ENCODE measurements at places on chromosomes 12 and 14. TPM values are rescaled to one million over a fixed set of nuclear protein-coding genes. Genes with fewer than 3 reads are reported as not detected.

GZMB gene
- polyA plus RNA-seq = 78.6 TPM

DNA sequence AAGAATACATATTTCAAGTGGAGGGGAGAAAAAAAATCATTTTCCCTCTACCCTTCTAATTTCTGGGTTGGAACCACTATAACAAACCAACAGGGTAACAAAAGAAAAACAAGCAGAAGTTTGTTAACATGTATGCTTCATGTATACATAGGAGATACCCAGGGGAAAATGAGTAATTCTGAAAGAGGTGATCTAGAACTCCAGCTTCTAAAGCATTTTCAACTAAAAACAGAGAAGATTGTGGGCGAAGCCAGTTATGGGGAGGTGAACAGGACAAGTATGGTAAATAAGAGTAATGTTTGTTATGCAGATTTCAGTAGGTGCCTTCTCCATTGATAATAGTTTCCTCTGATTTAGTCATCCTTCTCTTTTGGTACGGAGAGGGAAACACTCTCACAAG lies 16.7 kb downstream of the FNTB start:
- no peak for DNase-seq

INHBE gene
- polyA plus RNA-seq = not detected

GRCh38 chr12:93583627-93584392 lies 11.3 kb downstream of the SOCS2 start:
- no peak for DNase-seq

DNA sequence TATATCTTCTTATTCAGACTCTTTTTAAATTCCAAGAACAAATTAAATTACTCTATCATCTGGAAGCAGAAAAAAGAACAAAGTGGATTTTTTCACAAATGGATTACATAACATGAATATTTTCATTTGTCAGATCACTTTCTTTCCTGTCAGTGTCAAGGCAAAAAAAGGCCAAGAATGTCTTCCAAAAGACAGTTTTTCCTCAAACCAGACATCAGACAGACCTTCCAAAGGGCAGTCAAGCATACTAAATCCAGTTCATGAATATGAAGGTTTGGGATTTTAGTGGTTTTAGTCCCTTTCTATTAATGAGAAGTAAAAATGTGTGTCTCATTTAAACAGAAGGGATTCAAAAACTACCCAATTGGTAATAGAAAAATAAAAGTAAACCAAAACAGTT lies 336.0 kb downstream of the CEP128 start:
- DNase-seq = no peak

TEX52 gene
- not detected for polyA plus RNA-seq

GRCh38 chr12:93602897-93603668 lies 30.6 kb downstream of the SOCS2 start:
- no peak for DNase-seq

ANHX gene
- polyA plus RNA-seq = not detected

DNA sequence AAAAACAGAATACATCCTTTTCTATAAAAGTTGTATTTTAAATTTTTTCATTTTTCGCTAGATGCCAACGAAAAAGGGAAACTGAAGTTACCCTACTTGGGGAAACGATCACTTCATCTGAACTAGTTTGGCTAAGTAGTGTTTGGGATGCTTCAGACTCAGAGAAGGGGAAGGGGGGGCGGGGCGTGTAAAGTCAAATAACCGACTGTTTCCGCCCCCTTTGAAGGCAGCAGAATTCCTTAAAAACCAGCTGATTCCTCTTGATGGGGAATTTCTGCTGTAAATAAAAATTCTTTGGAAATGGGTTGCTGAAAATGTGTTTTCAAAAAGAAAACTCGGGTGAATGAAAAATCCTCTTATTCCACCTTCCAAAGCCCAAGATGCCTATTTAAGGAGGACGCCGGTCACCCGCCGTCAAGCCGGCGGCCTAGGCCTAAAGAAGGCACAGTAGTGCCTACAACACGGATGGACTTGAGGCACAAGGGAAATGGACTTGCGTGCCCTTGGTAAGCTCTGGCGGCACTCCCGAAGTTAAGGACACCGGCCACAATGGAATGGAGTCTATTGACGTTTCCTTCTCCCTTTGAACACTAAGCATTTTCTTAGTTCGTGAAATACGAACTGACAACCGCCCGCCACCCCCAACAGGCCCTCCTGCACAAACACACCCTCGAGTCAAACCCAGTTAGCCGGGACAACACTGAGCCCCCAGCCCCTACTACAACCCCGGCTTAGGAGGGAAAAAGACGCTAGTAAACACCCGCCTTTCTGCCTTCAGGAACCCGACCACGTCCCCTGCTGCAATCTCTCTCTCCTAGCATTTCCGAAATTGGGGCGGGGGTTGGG lies 1.9 kb downstream of the ATXN2 start:
- DNase-seq = no peak

POTEG gene
- polyA plus RNA-seq = not detected

DNA sequence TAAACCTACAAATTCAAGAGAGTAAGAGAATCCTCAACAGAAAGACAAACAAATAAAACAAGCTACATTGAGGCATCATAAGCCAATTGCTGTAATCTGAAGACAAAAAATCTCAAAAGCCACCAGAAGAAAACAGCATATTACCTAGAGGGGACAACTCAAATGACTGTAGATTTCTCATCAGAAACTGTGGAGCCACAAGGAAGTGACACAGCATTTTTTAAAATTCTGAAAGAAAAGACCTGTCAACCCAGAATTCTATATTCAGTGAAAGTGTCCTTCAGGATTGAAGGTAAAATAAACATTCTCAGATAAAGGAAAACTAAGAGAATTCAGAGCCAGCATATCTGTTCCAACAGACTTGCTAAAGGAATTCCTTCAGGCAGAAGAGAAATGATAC lies 147.8 kb upstream of the DHRS4 start:
- DNase-seq = no peak

DNA sequence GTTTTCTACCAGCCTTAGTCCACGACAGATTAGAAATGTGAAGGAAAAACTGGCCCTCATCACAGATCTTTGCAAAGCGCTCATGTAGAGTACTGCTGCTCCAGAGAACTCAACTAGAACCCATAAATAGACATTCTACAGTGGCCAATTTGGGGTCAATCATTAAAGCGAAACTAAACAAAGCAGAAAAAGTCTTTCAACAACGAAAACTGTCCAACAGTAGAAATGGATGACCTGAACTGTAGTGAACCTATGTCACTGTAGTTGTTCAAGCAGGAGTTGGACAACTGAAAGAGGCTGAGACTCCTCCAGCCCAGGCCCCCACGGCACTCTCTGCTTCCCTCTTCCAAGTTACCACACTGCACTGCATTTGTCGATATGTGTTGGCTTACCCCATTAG lies 472.6 kb downstream of the BCAT1 start:
- no peak for DNase-seq

DNA sequence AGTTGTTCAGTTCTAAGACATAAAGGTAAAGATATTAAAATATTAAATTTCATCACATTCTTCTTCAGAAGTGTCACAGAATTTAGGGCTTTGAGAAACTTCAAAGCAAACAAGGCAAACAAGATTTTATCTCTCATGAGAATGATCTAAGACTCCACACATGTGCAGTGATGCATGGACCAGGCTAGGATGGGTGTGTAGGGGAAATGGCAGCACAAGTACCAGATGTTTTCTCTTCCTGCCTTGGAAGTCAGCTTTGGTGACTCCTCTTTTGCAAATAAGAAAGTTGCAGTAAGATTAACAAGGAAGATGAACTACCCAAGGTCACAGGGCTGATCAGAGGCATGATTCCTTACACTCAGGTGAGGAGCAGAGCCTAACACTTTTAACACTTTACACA lies 163.8 kb upstream of the LMNTD1 start:
- DNase-seq = no peak

HOXC4 gene
- 0.37 TPM for polyA plus RNA-seq

GRCh38 chr12:47990351-47991105 lies 13.7 kb downstream of the COL2A1 start:
- DNase-seq = peak; percentile 63

- DNase-seq = no peak
Measured at GRCh38 chr14:22508150-22508457, 80.9 kb downstream of the DAD1 start.

GRCh38 chr12:72288911-72289310 lies 16.7 kb downstream of the TRHDE start:
- no peak for DNase-seq

AGAP2 gene
- polyA plus RNA-seq = 6.4 TPM

DNA sequence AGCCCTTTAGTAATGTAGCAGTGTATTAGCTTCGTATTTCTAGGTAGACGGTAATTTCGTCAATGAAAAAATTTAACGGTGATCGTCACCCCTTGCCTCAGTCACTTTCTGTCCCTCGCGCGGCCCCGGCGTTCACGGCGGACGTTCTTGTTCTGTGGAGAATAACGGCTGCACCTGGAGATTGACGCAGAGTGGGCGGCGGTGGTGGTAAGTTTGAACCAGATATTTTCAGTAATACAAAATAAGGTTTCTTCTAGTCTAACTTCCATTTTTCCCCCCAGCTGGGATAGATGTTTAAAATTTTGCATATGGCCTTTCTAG lies 341 bp downstream of the ZNF10 start:
- DNase-seq = no peak

- no peak for DNase-seq
Measured at GRCh38 chr12:98370976-98371375, 144.4 kb upstream of the TMPO start.

GRCh38 chr12:94429633-94430032 lies 30.0 kb downstream of the CEP83 start:
- no peak for DNase-seq

GRCh38 chr12:4289998-4290790 lies 16.6 kb downstream of the CCND2 start:
- no peak for DNase-seq
